Chondrocyte (in vitro differentiated cells): ENCODE measurements at places on chromosomes 5 and 9.

GRCh38 chr5:181171782-181172181, 24.4 kb downstream of the OR2V2 start:
- H3K27ac ChIP-seq: no peak overlapping the region
- H3K4me3 ChIP-seq: no peak overlapping the region
- H3K4me1 ChIP-seq: peaks cover 39% of the 10 kb centered on the region
- DNase-seq: no peak
- H3K27me3 ChIP-seq: peaks cover 48% of the 10 kb centered on the region

GRCh38 chr5:111223787-111224560, at the start of gene CAMK4:
CAMK4 (plus strand) TSS chr5:111224384; CDS start chr5:111224484, 100 bp downstream.
- H3K36me3 ChIP-seq: peaks cover 3% of the 10 kb centered on the region
- H3K4me3 ChIP-seq: peak within 1 kb of the TSS; percentile 71
- no peak within 1 kb of the TSS for H3K27ac ChIP-seq
- DNase-seq: peak; percentile 84

- H3K36me3 ChIP-seq: peaks cover 2% of the 10 kb centered on the region
- H3K4me1 ChIP-seq: peaks cover 28% of the 10 kb centered on the region
- no peak overlapping the region for H3K4me3 ChIP-seq
- DNase-seq: no peak
- H3K27me3 ChIP-seq: no peaks in the 10 kb centered on the region
Measured at GRCh38 chr5:143086908-143087637, 316.4 kb downstream of the NR3C1 start.

DNA sequence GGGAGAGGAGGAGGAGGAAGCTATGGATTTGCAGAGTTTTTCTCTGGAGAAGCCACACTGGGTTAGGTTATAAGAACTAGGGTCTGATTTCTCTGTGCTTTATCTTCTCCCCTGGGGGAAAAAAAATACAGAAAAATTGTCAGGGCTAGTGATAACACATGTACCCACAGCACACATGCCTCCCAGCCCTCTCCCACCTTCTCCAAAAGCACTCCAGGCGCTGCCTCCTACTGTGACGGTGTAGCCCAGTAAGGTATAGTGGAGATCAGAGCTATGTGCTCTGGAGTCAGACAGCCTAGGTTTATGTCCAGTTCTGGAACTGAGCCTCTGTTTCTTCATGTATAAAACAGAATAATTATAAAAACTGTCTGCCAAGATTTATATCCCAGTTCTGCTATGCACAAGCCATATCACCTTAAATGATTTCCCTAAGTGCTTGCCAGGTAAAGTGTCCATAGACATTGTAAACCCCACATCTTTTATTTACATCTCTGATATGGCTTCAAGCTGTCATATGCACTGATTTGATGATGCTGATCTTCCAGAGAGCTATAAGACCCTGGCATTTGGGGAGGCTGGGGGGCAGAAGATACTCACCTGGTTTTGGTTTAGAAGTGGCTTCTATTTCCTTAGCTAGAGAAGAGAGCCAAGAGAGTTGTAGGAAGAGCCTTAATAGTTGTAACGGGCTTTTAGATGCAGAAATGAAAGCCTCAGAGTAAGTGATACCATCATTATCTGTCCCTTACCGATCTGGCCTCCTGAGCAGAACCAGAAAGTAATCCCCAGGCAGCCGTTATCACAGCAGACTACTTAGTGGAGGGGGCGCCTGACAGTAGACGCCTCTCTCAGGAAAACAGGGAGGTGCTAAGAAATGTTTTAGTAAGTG, 7.6 kb downstream of the SLC1A3 start:
- H3K4me3 ChIP-seq: no peak overlapping the region
- peaks cover 10% of the 10 kb centered on the region for H3K4me1 ChIP-seq
- H3K36me3 ChIP-seq: peaks cover 2% of the 10 kb centered on the region
- H3K27ac ChIP-seq: no peak overlapping the region

- no peaks in the 10 kb centered on the region for H3K27me3 ChIP-seq
- no peak overlapping the region for H3K4me3 ChIP-seq
- no peaks in the 10 kb centered on the region for H3K36me3 ChIP-seq
- H3K4me1 ChIP-seq: no peaks in the 10 kb centered on the region
- no peak for DNase-seq
- H3K27ac ChIP-seq: no peak overlapping the region
Measured at GRCh38 chr5:8253376-8253775, 384.4 kb downstream of the MTRR start.

GRCh38 chr5:144032375-144032774, 138.1 kb downstream of the YIPF5 start:
- H3K36me3 ChIP-seq: no peaks in the 10 kb centered on the region
- H3K4me3 ChIP-seq: no peak overlapping the region
- peaks cover 24% of the 10 kb centered on the region for H3K4me1 ChIP-seq
- no peak for DNase-seq
- no peaks in the 10 kb centered on the region for H3K27me3 ChIP-seq

- no peaks in the 10 kb centered on the region for H3K27me3 ChIP-seq
- peaks cover 18% of the 10 kb centered on the region for H3K4me1 ChIP-seq
- peaks cover 36% of the 10 kb centered on the region for H3K36me3 ChIP-seq
- no peak overlapping the region for H3K27ac ChIP-seq
Measured at GRCh38 chr5:7877851-7878250, 8.9 kb downstream of the MTRR start.

DNA sequence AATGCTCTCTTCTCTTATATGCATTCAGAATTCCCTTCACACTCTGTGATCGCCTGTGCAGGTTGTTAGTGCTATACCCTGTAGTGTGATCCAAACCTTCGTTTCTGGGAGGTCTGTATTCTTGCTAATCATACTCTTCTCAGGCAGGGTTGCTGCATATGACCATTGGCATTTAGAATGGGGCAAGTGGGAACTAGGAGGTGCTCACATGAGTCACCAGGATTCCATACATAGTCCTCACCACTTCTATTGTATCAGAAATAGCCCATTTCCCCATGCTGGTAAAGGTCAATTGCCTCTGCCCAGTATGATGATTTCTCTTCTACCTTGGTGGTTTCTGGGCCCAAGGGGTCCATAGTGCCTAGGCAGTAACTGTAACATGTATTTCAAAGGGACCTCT, 443.5 kb upstream of the CDH6 start:
- peaks cover 13% of the 10 kb centered on the region for H3K4me1 ChIP-seq
- DNase-seq: no peak

- DNase-seq: no peak
- no peak overlapping the region for H3K27ac ChIP-seq
- no peaks in the 10 kb centered on the region for H3K4me1 ChIP-seq
- peaks cover 1% of the 10 kb centered on the region for H3K27me3 ChIP-seq
- no peaks in the 10 kb centered on the region for H3K36me3 ChIP-seq
Measured at GRCh38 chr5:22471154-22471553, 382.0 kb downstream of the CDH12 start.

DNA sequence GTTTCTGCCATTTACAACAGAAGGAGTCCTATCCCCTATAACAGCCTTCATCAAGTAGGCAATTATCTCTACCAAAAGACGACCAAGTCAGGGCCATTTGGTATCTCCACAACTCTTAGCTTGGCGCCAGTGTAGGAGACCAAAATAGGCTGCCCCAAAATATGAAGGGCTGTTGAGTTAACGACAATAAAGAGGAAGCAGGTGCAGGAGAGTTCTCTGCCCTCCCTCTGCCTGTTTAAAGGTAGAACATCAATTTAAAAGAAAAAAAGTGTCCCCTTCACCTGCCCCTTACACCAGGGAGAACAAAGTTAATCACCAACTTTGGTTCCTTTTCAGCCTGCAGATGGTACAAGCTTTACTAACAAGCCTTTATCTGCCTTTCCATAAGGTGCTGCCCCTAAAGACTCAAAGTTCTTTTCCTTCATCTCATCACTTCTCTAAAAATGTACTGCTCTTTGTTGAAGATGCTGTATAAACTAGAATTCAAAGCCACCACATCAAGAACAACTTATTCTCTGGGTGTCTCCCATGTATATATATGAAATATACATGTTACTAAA, 33.3 kb downstream of the PPP1R2B start:
- H3K36me3 ChIP-seq: no peaks in the 10 kb centered on the region
- no peak for DNase-seq
- no peaks in the 10 kb centered on the region for H3K4me1 ChIP-seq

DNA sequence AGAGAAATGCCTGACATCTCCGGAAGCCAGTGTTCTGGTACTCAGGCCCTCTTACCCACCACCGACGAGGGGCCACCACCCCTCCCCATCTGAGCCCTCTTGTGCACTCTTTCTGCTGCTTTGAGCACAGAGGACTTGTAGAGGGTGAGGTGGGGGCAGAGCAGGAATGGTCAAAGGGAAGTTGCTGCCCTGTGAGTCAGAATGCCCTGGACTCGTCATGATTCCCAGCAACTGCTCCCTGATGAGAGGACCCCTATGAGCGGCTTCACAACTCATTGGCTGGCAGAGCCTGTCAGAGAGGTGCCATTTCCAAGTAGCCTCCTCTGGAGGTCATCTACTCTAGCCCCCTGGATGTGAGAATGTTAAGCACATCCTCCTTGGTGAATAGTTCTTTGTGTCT, 845 bp downstream of the ECSCR start:
- H3K36me3 ChIP-seq: no peaks in the 10 kb centered on the region
- H3K4me3 ChIP-seq: no peak overlapping the region
- peak overlapping the region; percentile 27 for H3K27ac ChIP-seq
- H3K4me1 ChIP-seq: peaks cover 48% of the 10 kb centered on the region
- no peak for DNase-seq
- no peaks in the 10 kb centered on the region for H3K27me3 ChIP-seq

DNA sequence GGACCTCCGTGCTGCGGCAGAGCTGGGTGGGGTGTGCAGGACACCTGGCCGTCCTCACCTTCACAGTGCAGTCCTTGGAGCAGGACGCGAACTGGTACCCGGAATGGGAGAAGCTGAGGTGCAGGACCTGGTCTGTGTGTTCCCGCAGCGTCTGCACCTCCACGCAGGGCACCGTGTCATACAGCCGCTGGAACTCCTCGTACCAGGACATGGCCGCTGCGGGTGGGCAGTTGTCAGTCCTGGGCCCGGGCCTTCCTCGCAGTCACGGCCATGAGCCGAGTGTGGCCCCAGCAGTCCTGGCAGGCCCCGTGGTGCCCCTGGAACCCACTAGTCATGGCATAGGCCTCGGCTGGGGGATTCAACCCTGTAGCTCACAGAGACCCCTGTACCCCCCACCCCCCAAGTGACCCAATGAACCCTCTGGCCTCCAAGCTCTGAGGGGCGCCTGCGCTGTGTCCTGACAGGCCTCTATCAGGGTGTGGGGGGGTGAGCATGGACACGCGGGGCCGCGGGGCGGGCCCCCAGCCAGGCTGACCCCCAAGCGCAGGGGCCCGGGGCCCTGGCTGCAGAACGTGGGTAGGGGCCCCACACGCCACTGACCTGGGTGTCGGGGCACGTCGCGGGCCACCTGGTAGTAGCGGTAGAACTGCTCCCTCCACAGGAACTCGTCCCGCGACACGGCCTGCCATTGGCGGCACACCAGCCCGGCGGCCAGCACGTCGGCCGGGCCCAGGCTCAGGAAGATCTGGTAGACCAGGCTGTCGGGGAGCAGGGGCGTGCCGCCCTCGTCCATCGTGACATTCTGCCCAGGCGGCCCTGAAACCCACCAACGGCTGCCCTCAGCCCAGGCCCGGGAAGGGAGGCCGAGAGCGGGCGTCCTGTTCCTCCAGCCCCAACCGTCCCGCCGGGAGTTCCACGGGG, 987 bp downstream of the FBXW5 start:
- peak overlapping the region; percentile 70 for H3K4me3 ChIP-seq
- H3K36me3 ChIP-seq: peaks cover 11% of the 10 kb centered on the region
- H3K27ac ChIP-seq: peak overlapping the region; percentile 69

DNA sequence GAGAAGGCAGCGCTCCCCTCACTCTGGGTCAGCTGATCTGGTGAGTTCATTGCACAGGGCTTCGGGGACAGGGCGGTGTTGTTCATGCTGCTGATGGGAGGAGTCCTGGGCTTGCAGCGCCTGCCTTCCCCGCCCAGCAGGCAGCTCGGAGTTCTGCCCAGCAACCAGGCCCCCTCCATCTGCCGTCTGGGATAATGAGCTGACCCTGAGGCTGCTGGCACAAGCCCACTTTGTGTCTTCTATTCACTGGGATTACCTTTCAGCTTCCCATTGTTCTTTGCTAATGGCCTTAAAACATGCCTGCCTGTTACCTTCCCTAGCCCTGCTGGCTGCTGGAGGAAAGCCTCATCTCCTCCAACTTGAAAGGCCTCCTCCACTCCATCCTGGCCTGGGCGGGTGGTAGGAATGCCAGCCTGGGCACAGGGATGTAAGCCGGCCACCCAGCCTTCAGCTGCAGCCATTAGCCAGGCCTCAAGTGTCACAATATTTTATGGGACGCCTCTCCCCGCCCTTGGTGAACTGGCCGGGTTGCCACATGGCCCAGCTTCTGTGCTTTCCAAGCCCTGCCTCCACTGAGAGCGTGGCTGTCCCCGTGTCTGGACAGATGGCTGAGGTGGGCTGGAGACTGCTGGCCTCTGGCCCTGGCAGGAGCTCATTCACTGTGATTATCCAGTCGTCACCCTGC, 70.4 kb downstream of the GADD45G start:
- no peaks in the 10 kb centered on the region for H3K4me1 ChIP-seq
- no peak overlapping the region for H3K27ac ChIP-seq
- no peaks in the 10 kb centered on the region for H3K36me3 ChIP-seq
- DNase-seq: peak; percentile 81

DNA sequence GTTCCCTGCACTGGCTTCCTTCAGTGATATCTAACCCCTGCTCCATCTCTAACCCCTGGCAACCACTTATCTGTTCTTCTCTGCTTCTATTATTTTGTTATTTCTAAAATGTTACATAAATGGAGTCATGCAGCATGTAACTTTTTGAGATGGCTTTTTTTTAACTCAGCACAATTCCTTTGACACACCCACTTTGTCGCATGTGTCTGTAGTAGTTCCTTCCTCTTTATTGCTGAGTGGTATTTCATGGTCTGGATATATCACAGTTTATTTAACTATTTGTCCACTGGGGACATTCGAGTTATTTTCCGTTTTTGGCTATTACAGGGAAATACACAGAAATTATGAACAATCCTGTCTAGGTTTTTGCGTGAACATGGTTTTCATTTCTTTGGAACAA, 200.2 kb downstream of the TRIO start:
- H3K27ac ChIP-seq: peak overlapping the region; percentile 3
- H3K36me3 ChIP-seq: peaks cover 14% of the 10 kb centered on the region
- H3K27me3 ChIP-seq: no peaks in the 10 kb centered on the region
- DNase-seq: no peak
- peaks cover 57% of the 10 kb centered on the region for H3K4me1 ChIP-seq
- no peak overlapping the region for H3K4me3 ChIP-seq

DNA sequence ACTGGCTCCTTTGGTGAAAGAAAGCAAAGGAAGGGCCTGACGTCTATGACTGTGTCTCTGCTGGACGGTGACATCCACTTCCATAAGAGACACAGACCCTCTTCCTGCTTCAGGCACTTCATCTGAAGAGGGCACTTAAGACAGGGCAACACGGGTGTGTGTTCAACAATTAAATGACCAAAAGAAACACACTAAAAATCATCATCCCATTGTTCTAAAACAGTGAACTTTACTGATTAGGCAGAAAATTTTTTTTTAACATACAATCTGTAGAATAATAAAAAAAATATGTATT, 58.5 kb downstream of the GOLM1 start:
- no peak overlapping the region for H3K4me3 ChIP-seq
- peaks cover 11% of the 10 kb centered on the region for H3K36me3 ChIP-seq

DNA sequence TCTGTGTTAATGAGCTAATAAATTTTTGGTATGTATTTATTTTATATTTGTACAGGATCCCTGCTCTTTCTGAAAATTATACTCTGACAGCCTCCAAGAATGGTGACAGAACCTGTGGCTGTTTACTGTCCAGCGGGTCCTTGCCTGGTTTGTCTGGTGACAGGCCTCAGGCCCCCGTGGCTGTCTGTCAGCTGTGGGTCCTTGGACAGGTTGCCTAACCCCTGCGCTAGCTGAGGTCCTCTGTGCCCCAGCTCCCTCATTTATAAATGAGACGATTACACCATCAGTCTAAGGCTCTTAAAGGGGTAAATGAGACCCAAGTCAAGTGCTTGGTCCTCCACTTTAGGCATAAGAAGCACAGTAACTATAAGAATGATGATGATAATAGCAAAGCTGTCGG, 125.1 kb upstream of the COL5A1 start:
- no peak overlapping the region for H3K27ac ChIP-seq
- H3K27me3 ChIP-seq: no peaks in the 10 kb centered on the region
- H3K4me3 ChIP-seq: no peak overlapping the region
